ENCODE measurements at places on chromosomes 16 and 17.

DNA sequence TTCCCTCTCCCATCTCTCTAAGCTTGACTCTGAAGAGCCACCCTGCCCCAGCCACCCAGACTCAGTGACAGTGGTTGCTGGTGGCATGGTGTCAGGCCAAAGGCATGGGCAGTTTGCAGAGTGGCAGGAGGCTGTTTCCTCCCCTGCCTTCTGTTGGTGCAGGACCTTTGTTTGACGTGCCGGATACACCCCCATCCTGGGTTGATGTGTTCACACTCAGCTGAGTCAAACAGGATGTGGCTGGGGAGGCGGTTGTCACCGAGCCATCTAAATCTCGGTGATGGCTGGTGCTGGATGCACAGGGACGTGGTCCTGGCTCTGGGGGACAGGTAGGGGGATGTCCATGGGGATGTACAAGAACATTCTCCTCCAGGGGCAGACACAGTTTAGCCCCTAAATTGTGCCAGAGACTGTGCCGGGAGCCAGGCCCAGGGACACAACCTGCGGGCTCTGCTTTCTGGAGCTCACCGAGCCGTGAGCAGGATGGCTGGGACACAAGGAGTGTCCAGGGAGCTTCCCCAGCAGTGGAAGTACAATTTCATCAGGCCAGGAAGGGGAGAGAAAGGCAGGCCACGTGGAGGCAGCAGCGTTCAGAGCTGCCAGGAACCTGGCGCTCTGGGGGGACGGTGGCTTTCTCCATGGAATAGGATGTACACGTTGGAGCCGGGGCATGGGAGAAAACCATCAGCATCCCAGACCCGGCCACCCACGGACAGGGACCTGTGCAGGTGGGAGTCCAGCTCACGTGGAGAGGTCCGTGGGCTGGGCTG is 264.2 kb downstream of the SEC14L1 start:
- no peak for DNase-seq

- peak; percentile 21 for DNase-seq
Measured at GRCh38 chr17:58200024-58200633, 7.6 kb downstream of the EPX start.

DNA sequence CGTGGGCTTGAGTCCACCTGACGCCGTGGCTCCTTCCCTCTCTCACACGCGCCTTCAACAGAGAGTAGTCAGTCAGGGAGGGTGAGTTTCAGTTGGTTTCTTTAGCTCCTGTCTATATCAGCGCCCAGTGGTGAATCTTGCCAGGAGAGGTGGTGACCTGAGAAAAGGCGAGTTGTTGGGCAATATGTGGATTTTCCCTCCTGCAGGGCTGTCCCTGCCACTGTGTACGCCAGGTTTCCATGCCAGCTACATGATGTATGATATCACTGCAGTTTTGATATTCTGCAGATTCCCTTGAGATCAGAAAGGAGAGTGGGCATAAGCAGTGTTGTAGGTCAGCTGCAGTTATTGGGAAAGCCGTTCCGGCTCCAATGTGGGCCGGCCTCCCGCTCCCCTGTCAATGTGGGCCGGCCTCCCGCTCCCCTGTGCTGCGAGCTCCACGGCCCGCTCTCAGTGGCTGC is 31.4 kb downstream of the BANP start:
- no peak for DNase-seq

DNA sequence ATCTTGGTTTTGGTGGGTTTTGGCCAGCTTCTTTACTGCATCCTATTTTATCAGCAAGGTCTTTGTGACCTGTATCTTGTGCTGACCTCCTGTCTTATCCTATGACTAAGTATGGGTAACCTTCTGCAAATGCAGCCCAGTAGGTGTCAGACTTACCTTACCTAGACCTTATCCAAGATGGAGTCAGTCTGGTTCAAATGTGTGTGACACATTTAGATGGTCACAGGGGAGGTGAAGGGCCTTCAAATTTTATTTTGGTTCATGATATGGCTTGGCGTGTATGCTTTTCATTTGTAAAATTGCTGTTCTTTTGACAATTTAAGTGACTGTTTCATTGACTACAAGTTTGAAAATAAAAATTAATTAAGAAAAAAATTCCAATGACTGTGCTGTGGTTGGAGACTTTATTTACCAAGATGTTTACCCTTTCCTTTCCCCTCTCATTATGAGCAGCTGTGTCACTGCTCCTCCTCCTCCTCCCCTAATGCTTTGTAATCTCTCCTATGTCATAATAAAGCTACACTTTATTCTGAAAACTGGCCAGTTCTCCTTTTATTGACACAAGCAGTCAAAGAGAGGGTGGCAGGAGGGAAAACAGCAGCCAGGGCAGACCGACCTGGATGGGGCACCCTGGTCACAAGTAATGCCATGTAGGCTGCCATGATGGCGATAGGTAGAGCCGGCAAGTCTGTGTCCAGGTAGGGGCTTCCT is 49.4 kb downstream of the TNFRSF13B start:
- DNase-seq, result no peak

DNA sequence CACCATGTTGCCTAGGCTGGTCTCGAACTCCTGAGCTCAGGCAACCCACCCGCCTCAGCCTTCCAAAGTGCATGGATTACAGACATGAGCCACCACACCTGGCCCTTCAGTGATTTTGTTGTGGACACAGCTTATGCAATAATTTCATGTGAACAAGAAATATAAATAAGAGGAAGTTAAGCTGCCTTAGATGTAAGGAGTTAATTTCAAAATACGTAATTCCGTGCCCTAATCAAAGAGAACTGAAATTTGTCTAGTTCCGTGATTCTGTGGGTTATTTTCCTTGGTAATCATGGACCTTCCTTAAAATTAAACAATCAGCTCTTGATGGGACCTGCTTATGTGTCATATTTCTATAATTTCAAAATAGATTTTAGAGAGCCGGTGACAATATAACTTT is 11.9 kb downstream of the TVP23A start:
- DNase-seq, result no peak

GRCh38 chr17:63571632-63572310 is 21.5 kb downstream of the DCAF7 start:
- DNase-seq, result no peak

- no peak for DNase-seq
Measured at GRCh38 chr16:69939821-69940585, 11.1 kb upstream of the CLEC18A start.

GRCh38 chr17:73203788-73204479 is 11.1 kb downstream of the COG1 start:
- DNase-seq, result no peak

DNA sequence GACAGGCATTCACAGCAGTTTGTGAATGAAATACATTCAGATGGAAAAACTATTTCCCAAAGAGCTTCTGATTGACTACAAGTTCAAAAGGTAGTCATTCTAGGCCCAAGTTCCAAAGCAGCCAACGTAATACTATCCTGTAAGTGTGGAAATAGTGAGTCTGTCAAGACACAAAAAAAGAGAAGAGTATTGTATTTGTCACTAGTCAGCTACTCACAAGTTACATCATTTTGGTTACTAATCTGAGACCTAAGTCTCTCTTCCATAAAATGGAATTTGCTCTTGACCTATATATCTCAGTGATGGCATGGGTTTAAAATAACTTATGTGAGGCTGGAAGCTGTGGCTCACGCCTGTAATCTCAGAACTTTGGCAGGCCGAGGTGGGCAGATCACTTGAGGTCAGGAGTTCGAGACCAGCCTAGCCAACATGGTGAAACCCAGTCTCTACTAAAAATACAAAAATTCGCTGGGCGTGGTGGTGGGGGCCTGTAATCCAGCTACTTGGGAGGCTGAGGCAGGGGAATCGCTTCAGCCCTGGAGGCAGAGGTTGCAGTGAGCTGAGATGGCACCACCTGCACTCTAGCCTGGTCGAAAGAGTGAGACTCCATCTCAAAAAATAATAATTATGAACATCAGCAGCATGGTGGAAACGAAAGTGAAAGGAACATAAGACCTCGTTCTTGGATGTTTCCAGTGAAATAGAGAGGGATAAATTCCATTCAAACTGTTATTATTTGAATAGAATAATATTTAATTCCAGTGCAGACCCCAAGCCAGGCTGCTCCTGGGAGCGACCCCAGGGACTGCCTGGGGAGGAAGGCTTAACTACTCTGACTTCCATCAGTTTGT is 2.9 kb downstream of the CMC2 start:
- DNase-seq, result no peak

DNA sequence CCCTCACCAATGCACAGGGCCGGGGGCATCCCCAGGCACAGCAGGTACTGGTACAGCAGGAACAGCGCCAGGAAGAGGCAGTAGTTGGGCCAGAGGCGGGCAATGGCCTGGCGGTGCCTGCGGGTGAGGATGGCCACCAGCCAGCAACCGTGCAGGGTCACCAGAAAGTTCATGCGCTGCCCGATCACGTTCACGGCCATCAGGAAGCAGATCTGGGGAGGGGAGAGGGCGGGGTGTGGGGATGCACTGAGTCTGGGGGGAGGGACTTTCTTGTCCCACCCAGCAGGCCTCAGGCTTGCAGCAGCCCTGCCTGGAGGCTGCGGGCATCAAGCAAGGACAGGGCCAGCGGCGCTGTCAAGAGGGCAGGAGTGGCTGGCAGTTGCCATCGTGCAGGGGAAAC is 25.4 kb downstream of the CTU2 start:
- DNase-seq, result no peak

DNA sequence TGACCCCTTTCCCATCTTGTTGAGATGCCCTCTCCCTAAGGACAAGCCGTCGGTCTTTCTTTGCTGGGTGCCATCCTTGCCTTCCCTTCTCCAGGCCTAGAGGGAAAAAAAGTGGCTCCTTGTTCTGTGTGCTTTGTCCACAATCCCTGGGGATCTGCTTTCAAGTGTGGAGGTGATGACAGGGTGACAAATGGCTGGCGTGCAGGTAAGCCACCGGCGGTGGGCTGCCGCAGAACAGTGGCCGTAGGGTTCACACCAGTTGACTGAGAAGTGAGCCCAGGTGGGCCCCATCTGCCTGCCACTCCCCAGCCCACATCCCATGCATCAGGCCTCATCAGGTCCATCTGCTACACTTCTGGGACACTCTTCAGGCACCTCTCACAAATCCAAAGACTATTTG is 11.4 kb upstream of the CALB2 start:
- no peak for DNase-seq

- DNase-seq, result no peak
Measured at GRCh38 chr17:64230791-64231408, 32.2 kb downstream of the TEX2 start.
